ENCODE measurements at places on chromosomes 5 and 9. TPM values are rescaled to one million over a fixed set of nuclear protein-coding genes. Genes with fewer than 3 reads are reported as not detected.

CMYA5 gene
- total RNA-seq, result 3.2 TPM

LCP2 gene
- 6.7 TPM for total RNA-seq

COL15A1 gene
- total RNA-seq, result 80.5 TPM

PDGFRB gene
- 125 TPM for total RNA-seq

NMUR2 gene
- total RNA-seq, result not detected

CER1 gene
- not detected for total RNA-seq

ABLIM3 gene
- 20.4 TPM for total RNA-seq

FSTL4 gene
- 0.27 TPM for total RNA-seq

SERF1A gene
- total RNA-seq, result 12.7 TPM

TLE4 gene
- total RNA-seq, result 55.7 TPM

MAN1B1 gene
- total RNA-seq, result 26.1 TPM

SPAG8 gene
- total RNA-seq, result 0.81 TPM

UBE2D2 gene
- total RNA-seq, result 65.2 TPM

SOX30 gene
- not detected for total RNA-seq

PCDHGA12 gene
- total RNA-seq, result 15.4 TPM

RNF208 gene
- 1.6 TPM for total RNA-seq

PLAC8L1 gene
- total RNA-seq, result not detected

GRXCR2 gene
- total RNA-seq, result not detected

SLC6A7 gene
- not detected for total RNA-seq

PCDHGB4 gene
- 6.5 TPM for total RNA-seq

PRR7 gene
- total RNA-seq, result not detected

SHOC1 gene
- not detected for total RNA-seq

S1PR3 gene
- 351 TPM for total RNA-seq

PTPN3 gene
- total RNA-seq, result 1.9 TPM

SLC9A3 gene
- total RNA-seq, result 2.7 TPM

IFNA7 gene
- total RNA-seq, result not detected

PCDHGB6 gene
- total RNA-seq, result 5.9 TPM

GARIN3 gene
- not detected for total RNA-seq

GABRG2 gene
- total RNA-seq, result 0.40 TPM

THG1L gene
- total RNA-seq, result 15.0 TPM

GABRA6 gene
- not detected for total RNA-seq

TPPP gene
- 13.3 TPM for total RNA-seq

TAF11L9 gene
- not detected for total RNA-seq

TRIM36 gene
- 0.81 TPM for total RNA-seq

NR2F1 gene
- 37.8 TPM for total RNA-seq

DBH gene
- total RNA-seq, result not detected

GARNL3 gene
- total RNA-seq, result 13.7 TPM

TPM2 gene
- 13,568 TPM for total RNA-seq

PDE6A gene
- not detected for total RNA-seq

PDZD2 gene
- 11.9 TPM for total RNA-seq

TRPM3 gene
- total RNA-seq, result 0.27 TPM

ZNF879 gene
- 8.6 TPM for total RNA-seq

NPR3 gene
- 1.1 TPM for total RNA-seq

GABBR2 gene
- total RNA-seq, result not detected

SV2C gene
- 0.67 TPM for total RNA-seq

SHISAL2B gene
- not detected for total RNA-seq

MUSK gene
- 2.9 TPM for total RNA-seq

DND1 gene
- 0.19 TPM for total RNA-seq

PCDHB2 gene
- 1.9 TPM for total RNA-seq

KCNN2 gene
- total RNA-seq, result 7.8 TPM

LRRC19 gene
- total RNA-seq, result not detected

IL5 gene
- total RNA-seq, result not detected

FCN1 gene
- total RNA-seq, result 9.4 TPM

ALG2 gene
- total RNA-seq, result 32.3 TPM

ARL14EPL gene
- not detected for total RNA-seq

FAM151B gene
- total RNA-seq, result 2.9 TPM

CD72 gene
- total RNA-seq, result 1.5 TPM

NACC2 gene
- total RNA-seq, result 109 TPM
